ENCODE measurements at places on chromosomes 2 and 18. TPM values are rescaled to one million over a fixed set of nuclear protein-coding genes. Genes with fewer than 3 reads are reported as not detected.

GRCh38 chr2:12547566-12548170 lies 169.1 kb upstream of the TRIB2 start:
- DNase-seq, result no peak

The BMP10 gene
- not detected for total RNA-seq

The CASP10 gene
- total RNA-seq, result 0.87 TPM

The IL1R2 gene
- 0.15 TPM for total RNA-seq

The ALMS1 gene
- 19.5 TPM for total RNA-seq

DNA sequence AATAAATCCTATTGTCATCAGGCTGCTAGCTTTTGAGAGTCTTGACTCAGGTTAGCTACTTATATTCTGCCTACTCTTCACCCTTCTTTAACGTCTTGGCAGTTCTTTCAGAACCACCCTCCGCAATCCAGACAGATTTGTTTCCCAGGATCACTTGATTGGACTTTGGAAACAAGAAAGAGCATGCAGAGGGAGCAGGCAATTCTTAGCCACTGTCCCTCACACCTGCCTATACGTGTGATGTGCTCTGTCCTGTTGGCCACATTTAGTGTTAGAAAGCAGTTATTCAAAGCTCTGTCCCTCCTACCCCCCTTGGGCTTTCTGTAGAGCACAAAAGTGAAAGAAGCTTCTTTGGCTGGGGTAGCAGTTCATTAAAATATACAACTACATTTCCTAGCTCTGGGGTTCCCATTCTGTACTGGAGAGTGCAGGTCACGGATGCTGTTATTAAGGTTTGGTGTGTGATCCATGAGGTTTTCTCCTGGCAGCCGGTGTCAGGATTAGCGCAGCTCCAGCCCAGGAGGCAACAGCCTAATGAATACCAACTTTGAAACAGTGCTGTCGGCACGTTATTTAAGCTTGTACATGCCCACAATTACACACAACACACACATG lies 6.3 kb downstream of the FZD5 start:
- DNase-seq, result no peak

DNA sequence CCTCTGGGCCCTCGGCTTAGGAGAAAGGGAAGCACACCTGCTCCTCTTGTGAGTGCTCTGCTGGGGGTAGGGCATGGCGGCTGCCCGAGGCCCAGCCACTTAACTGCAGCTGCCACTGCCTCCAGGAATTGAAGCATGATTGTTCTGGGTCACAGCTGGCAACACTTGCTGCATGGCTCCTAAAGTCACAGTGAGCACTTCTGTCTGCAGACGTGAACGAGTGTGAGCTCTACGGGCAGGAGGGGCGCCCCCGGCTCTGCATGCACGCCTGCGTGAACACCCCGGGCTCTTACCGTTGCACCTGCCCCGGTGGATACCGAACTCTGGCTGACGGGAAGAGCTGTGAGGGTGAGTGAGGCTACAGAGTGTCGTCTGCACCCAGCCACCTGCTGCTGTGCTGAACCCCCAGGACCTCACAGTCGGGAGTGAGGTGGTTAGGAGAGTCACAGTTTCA lies 44.4 kb downstream of the FBLN7 start:
- DNase-seq, result no peak

The C1QL2 gene
- not detected for total RNA-seq

DNA sequence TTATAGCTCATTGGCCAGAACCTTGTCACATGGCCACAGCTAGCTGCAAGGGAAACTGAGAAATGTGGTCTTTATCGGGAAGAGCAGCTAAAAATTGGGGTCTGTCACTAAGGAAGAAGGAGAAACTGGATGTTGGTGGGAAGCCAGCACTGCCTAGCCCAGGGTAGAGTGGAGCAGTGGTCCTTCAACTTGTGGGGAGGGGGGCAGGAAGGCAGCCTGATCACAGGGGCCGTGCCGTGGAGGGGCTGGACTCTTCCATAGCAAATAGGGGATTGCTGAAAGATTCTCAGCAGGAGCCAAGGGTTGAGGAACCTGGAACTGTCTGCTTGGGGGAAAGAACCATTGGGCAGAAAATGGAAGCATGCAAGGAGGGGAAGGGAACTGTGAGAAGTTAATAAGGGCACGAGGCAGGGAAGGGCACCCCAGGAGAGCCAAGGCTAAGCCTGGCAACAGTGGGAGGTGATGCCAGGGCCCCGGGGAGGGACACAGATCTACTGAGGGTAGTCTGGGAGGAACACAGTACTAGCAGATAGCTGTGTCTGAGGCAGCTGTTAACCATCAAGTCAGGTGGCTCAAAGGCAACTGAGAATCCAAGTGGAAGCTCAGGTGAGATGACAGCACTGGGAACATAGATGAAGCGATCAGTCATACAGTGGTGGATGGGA lies 5.9 kb upstream of the NEURL3 start:
- no peak for DNase-seq

DNA sequence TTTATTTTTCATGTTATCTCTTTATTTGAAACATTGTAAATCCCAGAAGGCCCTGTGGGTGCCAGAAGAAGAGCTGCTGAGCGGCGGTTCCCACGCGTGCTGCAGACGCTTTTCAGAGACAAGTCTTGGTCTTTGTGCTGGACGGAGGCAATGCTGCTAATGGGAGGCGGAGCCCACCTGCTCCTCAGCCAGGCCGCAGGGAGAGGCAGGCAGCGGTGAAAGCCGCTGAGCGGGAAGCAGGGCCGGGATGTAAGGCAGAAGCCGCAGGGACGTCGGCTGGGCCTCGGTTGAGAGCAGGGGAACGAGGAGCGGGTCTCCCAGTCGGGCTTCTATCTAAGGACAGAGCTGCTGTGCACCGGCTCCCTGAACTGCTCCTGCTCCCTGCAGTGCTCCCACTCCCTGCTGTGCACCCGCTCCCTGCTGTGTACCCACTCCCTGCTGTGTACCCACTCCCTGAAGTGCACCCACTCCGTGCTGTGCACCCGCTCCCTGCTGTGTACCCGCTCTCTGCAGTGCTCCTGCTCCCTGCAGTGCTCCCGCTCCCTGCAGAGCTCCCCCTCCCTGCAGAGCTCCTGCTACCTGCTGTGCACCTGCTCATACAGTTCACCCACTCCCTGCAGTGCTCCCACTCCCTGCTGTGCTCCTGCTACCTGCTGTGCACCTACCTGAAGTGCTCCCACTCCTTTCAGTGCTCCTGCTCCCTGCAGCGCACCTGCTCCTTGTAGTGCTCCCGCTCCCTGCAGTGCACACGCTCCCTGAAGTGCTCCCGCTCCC lies 16.4 kb downstream of the TMEM18 start:
- DNase-seq, result no peak

DNA sequence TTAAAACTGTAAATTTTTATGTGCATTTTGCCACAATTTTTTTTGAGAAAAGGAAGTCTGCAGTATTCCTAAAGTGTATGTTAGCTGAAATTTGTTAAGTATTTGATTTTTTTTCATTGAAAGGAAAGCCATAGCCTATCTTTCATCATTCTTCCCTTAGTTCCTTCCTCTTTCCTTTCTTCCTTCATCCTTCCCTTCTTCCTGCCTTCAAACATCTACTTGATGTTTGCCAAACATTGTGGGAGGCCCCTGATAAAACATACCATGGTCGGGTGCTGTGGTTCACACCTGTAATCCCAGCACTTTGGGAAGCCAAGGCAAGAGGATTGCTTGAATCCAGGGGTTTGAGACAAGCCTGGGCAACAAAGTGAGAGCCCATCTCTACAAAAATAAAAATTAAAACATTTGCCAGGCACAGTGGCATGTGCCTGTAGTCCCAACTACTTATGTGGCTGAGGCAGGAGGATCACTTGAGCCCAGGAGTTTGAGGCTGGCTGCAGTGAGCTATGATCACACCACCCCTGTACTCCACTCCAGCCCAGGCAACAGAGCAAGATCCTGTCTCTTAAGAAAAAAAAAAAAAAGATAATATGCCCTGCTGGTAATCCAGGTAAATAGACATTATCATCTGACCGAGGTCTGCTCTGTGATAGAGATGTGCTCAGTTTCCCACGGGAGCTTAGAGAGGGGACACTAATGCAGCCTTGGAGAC lies 278.4 kb upstream of the STON1 start:
- no peak for DNase-seq

The SPATA3 gene
- not detected for total RNA-seq

DNA sequence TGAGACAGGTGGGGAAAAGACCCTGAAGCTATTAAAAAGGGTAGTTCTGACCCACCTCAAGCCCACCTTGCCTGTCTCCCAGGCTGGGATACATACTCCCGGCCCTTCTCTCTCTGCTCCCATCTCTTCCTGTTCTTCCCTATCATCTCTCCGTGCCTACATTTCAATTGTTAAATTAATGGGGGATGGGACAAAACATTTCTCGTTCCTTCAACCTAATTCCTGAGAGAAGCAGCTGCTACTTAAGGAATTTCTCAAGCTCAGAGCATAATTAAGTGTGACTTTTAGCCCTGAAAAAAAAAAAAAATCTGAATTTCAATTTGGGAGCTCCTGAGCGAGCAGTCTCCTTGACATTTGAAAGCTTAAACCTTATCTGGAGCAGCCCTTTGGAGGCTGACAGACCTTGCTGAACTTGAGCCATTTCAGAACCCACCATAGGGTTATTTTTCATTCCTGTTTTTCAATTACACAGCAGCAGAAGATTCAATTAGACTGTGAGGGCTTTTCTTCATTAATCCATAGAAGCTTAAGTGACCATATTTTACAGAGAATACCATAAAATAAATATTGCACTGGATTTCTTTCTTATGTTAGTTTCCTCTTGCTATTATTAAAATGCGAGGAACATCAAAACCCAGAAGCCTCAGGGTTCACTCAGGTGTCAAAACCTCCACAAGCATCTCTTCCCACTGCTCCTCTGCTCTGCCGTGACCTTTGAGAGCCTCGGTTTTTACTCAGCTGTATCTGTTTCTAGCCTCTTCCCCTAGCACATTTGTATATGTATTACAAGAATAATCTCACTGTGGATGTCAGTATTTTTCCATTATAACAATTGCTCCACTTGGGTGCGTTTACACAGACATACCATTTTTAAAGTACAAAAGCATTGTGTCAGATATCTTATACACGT lies 125.7 kb downstream of the B3GNT2 start:
- no peak for DNase-seq

- DNase-seq, result no peak
Observed at GRCh38 chr2:113167115-113167932, 6.4 kb upstream of the PSD4 start.

The PDE6D gene
- 31.4 TPM for total RNA-seq

The SCYGR7 gene
- not detected for total RNA-seq

The EN1 gene
- 0.26 TPM for total RNA-seq

DNA sequence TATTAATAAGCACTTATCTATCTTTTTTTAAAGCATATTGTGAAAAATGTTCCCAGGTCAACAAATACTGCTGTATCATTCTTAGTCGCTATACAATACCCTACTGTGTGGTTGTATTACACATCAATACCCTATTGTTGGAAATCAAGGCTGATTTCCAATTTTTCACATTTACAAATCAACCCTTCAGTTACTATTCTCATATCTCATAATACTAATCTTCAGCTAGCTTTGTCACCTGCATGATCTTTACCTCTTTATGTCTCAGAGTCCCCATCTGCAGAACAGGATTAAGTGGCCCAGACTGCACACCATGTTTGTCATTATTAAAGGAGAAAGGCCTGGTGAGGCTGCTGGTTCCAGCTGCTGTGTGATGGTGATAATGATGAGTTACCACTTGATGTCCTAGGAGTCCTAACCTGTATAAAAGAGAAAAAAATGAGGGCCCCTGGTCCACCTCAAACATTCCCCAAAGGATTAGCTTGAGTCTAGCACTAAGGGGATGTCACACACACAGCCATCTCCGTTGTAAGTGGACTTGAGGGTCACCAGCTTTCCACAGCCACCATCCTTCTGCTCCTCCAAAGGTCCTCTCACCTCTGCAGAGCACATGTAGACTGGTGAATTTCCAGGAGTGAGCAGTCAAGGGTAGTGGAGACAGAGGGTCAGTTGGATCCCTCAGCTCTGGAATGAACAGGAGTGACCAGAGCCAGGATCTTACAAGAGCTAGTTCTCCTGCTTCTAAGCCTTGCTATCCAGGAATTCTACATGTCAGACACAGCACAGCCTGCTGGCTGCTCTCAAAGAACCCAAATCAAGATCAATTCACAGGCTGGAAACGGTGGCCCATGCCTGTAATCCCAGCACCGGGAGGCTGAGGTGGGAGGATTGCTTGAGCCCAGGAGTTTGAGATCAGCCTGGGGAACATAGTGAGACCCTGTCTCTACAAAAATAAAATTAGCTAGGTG lies 36.0 kb upstream of the BIN1 start:
- DNase-seq, result no peak

- DNase-seq, result no peak
Observed at GRCh38 chr2:33581872-33582271, 17.2 kb downstream of the FAM98A start.

The GLB1L gene
- 8.1 TPM for total RNA-seq

- no peak for DNase-seq
Observed at GRCh38 chr2:15579641-15580040, 12.0 kb upstream of the DDX1 start.

- no peak for DNase-seq
Observed at GRCh38 chr18:76335859-76336640, 159.0 kb downstream of the ZNF516 start.

- no peak for DNase-seq
Observed at GRCh38 chr2:17441055-17441771, 77.0 kb downstream of the RAD51AP2 start.

DNA sequence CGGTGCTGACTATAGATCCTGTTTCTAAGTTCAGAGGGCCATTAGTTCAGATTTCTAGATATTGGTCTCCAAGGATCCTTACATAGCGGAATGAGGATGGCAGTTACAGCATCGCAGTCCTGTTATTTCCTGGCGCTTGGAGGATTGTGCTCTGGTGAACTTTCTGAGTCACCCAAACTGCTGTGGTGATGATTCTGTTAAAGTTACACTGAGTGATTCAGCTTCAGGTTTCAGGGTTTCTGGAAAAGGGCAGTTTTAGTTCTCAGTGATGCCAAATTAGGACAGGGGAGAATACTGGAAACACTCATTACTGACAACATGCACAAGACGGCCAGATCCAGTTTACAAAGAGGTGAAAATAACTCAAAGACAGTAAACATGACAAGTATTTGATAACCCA lies 52.1 kb upstream of the ANKRD62 start:
- DNase-seq, result no peak

The DHRS9 gene
- 0.21 TPM for total RNA-seq

DNA sequence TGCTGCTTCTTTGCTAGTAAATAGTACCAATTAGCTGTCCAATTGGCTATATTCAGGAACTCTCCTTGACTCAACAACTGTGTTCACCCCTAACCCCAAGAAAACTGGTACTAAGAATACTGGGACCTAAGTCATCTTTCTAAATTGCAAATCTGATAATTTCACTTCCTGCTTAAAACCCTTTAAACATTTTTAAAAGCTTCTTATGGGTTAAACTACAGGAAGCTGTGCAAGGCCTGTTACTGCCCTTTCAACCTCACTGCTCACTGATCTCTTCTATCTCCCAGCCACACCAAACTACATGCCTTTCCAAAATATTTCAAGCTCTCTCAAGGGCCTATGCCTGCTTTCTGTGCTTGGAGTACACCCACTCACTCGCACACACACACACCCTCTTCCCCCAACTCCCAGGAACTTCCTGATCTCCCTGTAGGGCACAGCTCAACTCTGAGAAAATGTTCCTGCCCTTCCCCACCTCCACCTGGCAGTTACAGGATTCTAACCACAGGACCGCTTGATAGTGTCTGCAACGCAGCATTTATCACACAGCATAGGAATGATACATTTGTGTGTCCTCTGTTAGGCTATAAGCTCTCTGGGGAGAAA lies 6.7 kb downstream of the LMAN1 start:
- no peak for DNase-seq

Measured in Panc1 (cell line).